ENCODE measurements at places on chromosomes 6 and 20.

DNA sequence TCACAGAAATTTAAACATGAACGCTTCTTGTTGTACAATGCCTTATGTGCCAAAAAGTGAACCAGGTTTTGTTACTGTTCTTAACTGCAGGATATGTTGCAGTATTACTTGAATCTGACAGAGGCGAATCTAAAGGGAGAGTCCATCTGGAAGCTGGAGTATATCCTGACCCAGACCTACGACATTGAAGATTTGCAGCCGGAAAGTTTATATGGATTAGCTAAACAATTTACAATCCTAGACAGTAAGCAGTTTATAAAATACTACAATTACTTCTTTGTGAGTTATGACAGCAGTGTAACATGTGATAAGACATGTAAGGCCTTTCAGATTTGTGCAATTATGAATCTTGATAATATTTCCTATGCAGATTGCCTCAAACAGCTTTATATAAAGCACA is 19.9 kb downstream of the SMPDL3A start:
- DNase-seq: no peak

GRCh38 chr6:143575440-143575839 is 63.9 kb upstream of the FUCA2 start:
- peak; percentile 67 for DNase-seq

DNA sequence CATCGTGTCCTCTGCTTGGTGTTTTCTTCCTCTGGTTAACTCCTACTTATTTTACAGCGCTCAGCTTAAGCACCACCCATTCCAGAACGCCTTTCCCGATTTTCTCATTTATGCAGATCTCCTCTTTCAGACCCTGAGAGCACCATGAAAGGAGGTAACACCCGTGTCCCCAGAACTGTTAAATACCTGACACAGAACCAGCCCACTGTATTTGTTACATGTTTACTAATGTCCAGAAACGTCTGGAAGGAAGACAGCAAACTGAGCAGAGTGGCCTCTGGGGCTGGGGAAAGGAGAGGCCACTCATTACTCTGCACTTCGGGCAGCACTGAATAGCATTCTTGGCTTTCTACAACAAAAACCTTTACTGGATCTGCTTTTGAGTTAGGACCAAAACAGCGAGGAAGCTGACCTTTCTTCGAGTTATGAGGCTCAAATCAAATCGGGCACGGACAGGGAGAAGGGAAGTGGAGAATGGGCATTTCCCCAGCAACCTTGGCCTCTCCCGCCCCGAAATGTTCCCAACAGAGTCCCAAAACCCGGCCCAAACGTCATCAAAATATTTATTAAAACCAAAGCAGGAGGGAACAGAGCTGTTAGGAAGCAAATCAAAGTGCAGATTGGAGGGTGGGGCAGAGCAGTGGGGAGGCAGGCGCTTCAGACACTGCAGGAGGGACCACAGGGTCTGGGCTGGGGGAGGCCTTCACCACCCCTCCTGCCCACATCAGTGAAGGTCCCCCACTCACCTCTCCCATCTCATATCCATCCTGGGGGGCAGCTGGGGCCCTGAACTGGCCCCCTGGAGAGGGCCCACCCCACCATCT is 1.1 kb upstream of the NECAB3 start:
- no peak for DNase-seq

- DNase-seq: peak; percentile 34
These were observed 196.7 kb upstream of the CDH4 start for GRCh38 chr20:61055180-61056010.

DNA sequence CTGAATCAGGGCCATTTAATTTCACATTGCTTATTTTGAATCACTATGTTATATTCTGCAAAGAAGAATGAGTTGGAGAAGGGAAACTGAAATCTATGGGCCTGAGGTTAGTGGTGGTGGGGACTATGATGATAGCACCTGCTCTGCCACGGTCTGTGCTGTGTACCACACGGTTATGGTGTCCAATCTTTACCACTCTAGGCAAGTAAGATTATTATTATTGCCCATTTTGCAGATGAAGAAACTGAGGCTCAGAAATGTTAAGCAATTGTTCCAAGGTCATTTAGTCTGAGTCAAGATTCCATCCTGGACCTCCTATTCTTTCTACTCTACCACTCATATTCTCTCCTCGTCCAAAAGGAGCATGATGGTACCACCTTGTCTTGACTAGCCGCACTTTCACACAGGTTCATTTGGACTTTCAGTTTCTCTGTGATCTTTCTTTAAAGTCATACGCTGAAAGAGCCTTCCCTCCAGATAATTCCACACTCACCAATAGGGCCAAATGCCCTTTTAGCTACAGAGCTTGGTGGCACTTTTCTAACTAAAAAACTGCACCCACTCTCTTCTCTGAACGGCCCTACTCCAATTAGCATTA is 56.2 kb downstream of the GFOD1 start:
- no peak for DNase-seq
